ENCODE measurements at places on chromosomes 6 and 20.

- no peak for DNase-seq
Observed at GRCh38 chr6:67362976-67363375, 1272.1 kb upstream of the ADGRB3 start.

DNA sequence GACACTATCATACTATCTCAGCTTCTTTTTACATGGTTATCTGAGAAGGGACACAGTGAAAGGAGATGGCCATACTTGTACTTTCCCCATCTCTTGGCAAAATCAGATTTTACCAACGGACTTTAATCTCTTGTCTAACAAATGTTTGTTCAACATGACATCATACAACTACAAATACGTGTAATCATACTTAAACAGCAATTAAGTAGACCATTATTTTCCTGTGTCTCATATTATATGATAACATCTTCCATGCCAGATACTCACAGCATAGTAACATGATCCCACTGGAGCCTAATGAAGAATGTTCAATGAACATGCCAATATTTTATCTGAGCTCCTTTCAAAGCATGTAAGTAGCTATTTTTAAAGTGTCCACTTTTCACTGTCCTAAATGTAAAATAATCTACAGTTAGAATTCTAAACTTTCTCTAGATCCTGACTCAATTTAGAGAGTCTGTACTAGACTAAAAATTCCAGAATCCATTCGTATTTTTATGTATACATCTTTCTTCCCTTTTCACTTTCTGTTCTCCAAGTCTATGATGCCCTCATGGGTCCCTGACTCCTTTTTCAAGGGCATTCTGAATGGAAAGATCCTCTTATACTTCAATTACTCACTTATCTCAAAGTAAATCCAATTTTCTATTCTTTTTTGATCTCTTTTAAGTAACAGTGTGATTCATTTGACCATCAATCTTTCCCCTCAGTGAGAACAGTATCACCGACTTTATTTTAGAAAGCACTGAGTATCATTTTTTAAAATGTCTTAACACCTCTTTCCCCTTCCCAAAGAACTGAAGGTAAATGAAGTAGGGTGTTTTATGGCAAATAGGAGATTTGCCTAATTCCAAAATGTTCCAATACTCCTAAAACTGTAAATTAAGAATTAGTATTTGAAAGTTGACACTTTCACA lies 133.5 kb downstream of the CDK19 start:
- peak; percentile 8 for DNase-seq

- DNase-seq, result no peak
Observed at GRCh38 chr6:16004934-16005679, 123.8 kb upstream of the MYLIP start.

GRCh38 chr6:112207776-112208175 lies 46.6 kb downstream of the LAMA4 start:
- no peak for DNase-seq

- no peak for DNase-seq
Observed at GRCh38 chr6:143535189-143535614, 23.7 kb upstream of the FUCA2 start.

DNA sequence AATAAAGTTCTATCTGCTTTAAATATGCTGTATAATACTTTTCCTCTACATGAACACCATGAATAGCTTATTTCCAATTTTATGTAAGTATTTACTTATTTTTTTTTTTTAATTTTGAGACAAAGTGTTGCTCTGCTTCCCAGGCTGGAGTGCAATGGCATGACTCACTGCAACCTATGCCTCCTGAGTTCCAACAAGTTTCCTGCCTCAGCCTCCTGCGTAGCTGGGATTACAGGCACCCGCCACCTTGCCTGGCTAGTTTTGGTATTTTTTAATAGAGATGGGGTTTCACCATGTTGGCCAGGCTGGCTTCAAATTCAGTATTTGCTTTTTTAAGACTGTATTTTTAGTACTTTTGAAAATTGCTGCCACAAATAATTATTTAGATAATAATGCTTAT lies 1365.9 kb downstream of the GRIK2 start:
- DNase-seq, result no peak

- DNase-seq, result no peak
Observed at GRCh38 chr20:6703656-6704055, 63.8 kb upstream of the BMP2 start.

GRCh38 chr6:38738261-38738660 lies 23.1 kb downstream of the DNAH8 start:
- no peak for DNase-seq

DNA sequence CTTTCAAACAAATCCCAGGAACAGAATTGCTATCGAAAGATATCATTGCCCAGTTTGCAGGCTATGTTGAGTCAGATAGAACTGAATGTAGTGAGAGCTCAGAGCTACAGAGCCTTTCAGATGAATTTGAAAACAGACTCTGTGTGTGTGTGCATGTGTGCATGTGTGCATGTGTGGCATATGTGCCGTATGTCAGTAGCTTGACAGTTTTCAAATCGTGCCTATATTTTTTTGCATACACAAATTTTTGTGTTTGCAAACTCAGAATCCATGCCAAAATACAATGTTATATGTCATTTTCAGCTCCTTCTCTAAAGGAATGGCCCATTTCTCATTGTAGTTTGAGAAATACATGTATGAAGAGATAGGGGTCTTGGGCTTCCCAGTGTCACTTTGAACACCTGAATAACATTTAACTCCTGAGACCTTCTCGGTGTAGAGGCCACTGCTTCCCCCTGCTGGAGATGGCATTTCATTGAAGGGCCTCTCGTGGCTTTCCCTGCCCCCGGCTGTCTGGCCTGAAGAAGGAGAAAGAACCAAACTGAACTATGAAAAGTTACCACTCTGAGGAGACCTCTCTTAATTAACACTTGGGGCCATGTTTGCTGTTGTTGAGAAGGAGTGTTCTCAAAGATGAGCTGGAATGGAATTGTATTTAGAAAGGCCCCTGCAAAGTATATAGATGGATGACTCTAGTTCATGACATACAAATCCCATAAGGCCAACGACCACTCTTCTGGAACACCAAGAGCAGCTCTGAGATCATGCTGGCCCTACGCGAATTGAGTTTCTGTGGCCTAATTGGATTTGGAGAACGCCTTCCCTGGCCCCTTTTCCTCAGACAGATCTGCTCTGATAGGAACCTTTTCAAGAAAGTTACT lies 58.7 kb downstream of the VAPB start:
- DNase-seq, result peak; percentile 78

- no peak for DNase-seq
Observed at GRCh38 chr20:25097498-25097897, 15.6 kb upstream of the VSX1 start.

- no peak for DNase-seq
Observed at GRCh38 chr20:22352019-22352418, 232.4 kb downstream of the FOXA2 start.

GRCh38 chr20:17680836-17681725 lies 961 bp downstream of the RRBP1 start:
- DNase-seq, result peak; percentile 90

DNA sequence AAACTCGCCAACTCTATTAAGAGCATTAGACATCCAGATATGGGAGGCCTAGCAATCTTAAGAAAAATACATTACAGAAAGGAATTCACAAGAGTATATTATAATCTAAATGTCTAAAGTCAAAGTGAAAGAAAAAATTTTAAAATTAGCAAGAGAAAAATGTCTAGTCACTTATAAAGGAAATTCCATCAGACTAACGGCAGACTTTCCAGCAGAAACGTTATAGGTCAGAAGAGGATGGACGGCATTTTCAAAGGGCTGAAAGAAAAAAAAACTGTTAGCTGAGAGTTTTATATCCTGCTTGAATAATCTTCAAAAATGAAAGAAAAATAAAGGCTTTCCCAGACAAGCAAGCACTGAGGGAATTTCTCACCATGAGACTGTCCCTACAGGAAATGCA lies 269.0 kb downstream of the HDGFL1 start:
- DNase-seq, result peak; percentile 12

GRCh38 chr6:72748759-72749158 lies 126.9 kb downstream of the KCNQ5 start:
- DNase-seq, result peak; percentile 93

- peak; percentile 71 for DNase-seq
Observed at GRCh38 chr6:156776470-156776839, 723 bp upstream of the ARID1B start.

GRCh38 chr6:8837343-8837742 lies 402.0 kb upstream of the SLC35B3 start:
- DNase-seq, result no peak

DNA sequence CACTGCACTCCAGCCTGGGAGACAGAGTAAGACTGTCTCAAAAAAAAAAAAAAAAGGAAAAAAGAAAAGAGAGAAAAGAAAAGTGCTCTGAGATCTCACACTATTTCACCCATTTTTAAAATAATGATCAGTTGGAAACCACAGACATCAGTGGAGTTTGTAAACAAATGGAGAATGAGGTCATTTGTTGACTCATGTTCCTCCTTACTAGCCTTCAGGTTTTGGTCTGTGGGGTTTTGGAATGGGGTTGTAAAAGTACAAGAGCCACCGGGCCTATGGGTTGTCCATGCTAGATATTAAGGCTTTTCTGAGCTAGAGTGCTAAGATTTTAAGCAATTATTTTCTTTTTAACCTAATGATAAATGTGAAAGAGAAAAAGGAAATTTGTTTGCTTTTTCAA lies 104.4 kb upstream of the PRL start:
- DNase-seq, result no peak

- DNase-seq, result no peak
Observed at GRCh38 chr20:40814631-40814960, 125.6 kb upstream of the MAFB start.

DNA sequence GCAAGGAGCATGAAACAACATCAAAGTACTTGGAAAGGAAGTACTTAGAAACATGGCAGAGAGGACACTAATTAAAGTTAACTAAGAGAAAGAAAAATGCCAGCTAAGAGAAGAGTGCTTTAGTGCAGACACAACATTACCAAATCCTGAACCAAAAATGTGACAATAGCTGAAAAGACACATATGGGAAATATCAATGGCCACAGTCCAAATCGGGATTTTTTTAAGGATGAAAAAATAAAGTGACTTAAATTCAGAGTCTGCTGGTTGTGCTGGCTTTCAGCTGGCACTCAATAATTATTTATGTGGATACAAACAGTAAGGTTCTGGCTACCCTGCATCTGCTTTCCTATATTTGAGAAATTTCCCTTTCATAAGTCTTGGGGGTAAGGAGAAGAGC lies 12.6 kb upstream of the DST start:
- no peak for DNase-seq

- DNase-seq, result peak; percentile 17
Observed at GRCh38 chr6:106421496-106421895, 61.0 kb downstream of the CRYBG1 start.

DNA sequence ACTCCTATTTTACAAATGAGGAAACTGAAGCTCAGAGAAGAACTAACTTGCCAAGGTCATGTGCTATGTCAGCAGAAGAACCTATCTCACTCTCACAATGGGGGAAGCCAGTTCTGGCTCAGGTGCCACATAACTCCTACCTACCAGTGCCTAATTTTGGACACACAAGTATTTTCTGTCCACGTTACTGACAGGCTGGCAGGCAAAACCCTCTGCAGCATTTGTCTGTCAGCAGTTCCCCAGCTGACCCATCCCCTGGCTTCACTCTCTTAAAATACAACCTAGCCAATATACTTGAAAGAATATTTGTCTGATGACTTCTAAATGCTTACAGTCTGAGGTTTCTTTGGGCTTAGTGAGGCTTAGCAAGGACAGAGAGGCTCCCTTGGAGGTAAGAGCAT lies 15.5 kb downstream of the GSS start:
- no peak for DNase-seq

- DNase-seq, result no peak
Observed at GRCh38 chr6:132648828-132649227, 10.2 kb downstream of the TAAR1 start.

DNA sequence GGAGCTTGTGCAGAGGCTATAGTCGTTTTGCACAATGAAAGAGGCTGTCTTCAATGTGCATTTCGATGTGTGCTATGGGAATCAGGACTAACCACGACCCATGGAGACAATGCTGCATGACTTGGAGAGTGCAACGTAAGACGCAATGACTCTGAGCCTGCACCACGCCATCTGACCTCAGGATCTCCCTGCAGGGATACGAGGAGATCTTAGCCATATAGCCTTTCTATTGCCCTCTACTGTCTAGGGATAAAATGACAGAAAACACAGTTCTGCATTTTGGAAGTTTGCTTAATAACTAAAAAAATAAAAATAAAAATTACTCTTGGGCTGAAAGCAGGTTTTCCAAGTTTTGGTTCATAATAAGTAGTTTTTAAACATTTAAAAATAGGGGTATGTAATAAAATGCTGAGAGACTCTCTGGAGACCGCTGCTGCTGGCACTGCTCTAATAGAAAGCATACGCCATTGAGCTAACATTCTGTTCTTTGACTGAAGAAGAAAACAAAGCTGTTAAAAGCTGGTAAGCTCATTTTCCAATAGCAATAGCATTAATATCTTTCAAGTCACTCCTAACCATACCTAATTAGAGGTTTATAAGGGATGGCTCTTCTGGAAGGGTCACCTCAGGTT lies 87.2 kb downstream of the PDE7B start:
- DNase-seq, result peak; percentile 75

- peak; percentile 70 for DNase-seq
Observed at GRCh38 chr6:26064619-26065257, 22.5 kb upstream of the HFE start.

DNA sequence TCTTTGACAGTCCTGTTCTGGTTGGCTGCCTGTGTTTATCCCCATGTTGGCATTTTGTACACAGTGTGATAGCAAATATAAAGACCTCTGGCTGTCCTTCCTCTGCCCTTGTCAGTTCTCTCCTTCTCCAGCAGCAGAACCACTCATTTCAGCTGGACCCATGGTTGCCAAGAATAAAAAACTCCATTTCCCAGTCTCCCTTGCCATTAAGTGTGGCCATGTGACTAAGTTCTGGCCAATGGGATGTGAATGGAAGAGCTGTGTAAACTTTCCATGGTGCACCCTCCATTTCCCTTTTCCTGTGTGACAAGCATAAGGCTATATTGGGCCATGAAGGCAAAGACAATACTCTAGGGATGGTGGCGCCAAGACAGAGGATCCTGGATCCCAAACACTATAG lies 78.4 kb upstream of the TBC1D7 start:
- no peak for DNase-seq

DNA sequence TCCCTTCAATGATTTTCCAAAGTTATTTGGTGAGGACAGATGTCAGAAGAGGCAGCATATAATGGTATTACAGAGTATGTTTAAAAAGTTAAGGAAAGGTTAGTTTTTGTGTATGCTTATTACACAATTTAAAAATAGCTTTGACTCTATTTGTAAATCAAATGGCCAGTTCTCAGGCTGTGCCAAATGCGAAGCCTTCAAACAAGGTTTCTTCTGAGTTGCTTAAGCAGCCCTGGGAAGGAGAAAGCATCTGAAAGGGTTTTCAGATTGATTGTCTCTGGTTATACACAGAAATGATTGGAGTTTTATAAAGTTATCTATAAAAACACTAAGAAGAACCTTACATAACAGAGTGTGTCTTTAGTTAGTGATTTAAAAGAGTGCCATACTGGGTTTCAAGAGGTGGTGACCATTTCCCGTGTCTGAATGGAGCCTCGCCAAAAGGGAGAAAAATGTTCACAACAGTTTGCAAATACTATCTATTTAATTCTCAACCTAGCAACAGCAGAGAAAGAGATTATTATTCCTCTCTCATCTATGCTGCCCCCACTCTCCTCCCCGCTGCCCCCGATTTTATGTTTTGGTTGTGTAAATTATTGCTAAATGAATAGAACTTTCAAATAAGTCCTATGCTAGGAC lies 16.7 kb downstream of the CD109 start:
- no peak for DNase-seq
